ENCODE measurements at places on chromosomes 6 and 20.

- no peak for DNase-seq
These were observed 139.1 kb upstream of the KCNG1 start for GRCh38 chr20:51162015-51162414.

DNA sequence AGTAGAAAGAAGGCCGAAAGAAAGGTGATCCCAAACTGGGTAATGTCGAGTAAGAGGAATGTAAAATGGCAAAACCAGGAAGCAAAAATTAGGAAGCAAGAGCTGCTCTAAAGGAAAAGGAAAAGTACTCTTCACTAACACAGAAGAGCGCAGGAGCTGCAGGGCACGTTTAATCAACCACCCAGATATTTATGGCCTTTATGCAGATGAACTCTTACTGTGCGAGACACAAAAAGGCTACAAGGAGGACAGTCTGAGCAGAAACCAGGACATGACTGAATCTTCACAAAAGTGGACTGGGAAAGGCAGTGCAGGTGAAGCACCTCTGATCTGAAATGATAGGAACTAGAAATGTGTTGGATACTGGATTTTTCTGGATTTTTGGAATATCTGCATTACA is 15.2 kb upstream of the PRR18 start:
- no peak for DNase-seq

GRCh38 chr20:37095108-37095598 is 644 bp downstream of the RBL1 start:
- peak; percentile 57 for DNase-seq

DNA sequence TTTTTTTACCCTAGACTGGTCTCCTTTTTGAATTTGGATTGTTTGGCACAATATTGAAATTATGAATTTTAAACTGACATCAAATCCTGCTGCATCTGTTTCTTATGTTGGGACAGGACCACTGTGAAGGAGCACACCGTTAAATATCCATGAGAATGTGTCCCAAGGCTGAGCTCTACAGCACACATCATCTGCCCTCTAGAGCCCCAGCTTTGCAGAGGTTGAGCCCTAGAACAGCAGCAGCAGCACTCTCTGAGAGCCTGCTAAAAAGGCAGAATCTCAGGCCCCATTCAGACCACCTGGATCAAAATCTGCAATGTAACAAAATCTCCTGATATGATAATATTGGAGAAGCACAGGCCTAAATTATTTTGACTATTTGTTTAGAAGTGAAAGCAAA is 192.1 kb upstream of the CCN2 start:
- DNase-seq: no peak

GRCh38 chr6:153129873-153130514 is 1.1 kb downstream of the RGS17 start:
- no peak for DNase-seq

- DNase-seq: no peak
These were observed 43.4 kb upstream of the MRGBP start for GRCh38 chr20:62752671-62753501.

GRCh38 chr6:162568266-162568665 is 159.3 kb downstream of the PRKN start:
- DNase-seq: no peak

DNA sequence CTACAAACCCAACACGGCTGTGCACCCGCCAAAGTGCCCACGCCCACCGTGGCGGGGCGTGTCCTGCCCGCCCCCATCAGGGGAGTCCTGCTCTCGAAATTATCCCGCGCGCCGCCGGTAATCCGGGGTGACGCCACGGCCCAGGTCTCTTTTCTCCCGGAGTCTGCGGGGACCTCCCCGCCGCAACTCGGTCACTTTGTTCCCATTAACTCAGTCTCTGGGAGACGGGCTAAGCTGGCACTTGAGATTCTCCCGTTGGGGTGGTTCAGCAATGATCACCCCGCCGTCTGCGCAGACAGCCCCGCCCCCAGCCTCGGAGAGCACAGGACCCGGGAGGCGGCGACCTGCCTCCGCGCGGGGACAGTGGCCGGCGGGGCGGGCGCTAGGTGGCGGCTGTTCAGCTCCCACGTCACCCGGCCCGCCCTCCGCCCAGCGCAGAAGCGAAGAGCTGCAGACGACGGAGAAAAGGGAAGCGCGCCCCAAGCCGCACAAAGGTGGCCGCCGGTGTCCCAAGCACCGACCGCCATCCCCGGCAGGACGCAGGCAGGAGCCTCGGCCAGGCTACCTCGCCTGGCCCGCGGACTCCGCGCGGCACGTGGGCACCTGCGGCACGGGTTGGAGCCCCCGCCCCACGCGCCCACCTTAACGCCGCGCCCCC is 31.5 kb downstream of the SF3B5 start:
- DNase-seq: peak; percentile 95

DNA sequence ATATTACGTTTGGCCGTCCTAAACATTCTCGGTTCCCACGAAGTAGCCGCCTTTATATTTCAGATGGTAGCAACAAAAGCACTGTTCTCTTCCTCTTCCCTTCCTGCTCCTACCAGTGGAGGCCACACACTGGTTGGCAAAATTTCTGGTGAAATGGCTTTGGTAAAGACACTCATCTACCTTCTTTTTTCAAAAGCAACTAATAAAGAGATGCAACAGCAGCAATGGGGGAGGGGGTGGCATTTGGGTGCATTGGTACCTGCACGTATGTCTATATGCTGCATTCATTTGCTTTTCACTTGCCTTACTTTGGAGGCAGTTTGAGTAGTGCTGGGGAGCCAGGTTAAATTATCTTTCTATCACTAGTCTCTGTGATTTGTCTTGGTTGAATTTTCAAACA is 6.0 kb downstream of the POU3F2 start:
- no peak for DNase-seq

- DNase-seq: no peak
These were observed 1.4 kb upstream of the BPIFB1 start for GRCh38 chr20:33281550-33282146.

GRCh38 chr6:16944596-16944995 is 157.3 kb upstream of the STMND1 start:
- DNase-seq: no peak

- DNase-seq: no peak
These were observed 142.3 kb upstream of the NRSN1 start for GRCh38 chr6:23983735-23984134.

DNA sequence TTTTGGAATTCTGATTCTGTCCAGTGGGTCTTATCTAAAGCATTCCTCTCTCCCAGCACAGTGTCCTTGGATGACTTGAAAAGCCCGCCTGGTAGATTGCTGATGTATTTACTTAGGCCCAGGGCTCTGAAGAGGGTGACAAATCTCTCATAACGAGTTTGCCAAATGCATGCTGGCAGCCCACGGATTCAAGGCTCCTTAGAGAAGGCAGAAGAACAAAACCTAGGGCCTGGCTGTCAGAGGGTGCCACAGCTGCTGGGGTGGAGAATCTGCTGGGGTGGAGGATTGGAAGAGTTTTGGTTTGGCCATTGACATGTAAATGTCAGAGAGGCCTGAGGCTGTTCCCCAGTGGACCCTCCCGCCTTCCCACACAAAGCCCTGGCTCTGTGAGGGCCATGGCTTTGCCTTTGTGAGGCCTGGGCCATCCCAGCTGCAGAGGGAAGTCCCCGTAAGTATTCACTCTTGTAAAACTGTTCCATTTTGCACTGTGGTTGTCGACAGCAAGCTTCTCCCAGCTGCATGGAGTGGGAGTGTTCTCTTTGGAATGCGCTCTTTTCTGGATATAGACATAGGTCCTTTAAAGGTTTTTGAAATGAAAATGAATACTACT is 50.3 kb downstream of the ANKRD6 start:
- DNase-seq: no peak

- no peak for DNase-seq
These were observed 56.0 kb downstream of the ADGRB3 start for GRCh38 chr6:68691120-68691519.

DNA sequence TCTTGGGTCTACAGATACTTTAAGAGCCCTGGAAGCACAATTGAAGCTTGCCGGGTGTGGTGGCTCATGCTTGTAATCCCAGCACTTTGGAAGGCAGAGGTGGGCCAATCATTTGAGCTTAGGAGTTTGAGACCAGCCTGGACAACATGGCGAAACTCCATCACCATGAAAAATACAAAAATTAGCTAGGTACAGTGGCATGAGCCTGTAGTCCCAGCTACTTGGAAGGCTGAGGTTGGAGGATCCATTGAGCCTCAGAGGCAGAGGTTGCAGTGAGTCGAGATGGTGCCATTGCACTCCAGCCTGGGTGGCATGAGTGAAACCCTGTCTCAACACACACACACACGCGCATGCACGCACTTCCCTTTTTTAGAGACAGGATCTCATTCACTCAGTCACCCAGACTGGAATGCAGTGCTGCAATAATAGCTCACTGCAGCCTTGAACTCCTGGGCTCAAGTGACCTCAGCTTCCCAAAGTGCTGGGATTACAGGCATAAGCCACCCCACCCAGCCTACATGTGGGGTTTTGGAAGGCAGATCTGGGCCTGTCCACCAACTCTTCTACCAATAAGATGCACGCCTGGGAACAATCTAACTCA is 182.5 kb upstream of the JARID2 start:
- DNase-seq: no peak

- DNase-seq: no peak
These were observed 921.8 kb upstream of the GJE1 start for GRCh38 chr6:141210901-141211300.

GRCh38 chr20:1430004-1430451 is 36.6 kb downstream of the NSFL1C start:
- DNase-seq: no peak

DNA sequence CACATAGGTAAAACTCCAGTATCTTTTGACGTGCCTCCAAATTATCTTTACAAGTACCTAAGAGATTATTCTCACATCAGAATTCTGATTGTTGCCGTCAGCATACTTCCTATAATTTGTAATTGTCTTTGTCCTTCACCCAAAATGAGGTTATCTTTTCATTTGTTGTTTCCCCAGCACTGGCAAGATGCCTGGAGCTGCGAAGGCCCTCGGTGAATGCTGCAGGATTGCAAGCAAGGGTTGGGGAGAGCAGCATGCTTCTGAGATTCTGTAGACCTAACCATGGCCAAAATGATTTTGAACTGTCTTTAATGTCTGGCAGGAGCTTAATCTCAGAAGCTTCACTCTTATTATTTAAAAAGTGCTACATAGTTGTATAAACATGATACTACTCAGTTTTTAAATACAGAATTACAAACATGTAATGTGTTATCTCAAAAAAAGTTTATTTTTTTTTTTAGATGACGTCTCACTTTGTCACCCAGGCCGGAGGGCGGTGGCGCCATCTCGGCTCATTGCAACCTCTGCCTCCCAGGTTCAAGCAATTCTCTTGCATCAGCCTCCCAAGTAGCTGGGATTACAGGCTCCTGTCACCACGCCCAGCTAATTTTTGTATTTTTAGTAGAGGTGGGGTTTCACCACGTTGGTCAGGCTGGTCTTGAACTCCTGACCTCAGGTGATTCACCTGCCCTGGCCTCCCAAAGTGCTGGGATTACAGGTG is 88.7 kb downstream of the ELOVL5 start:
- DNase-seq: no peak

GRCh38 chr6:44627091-44627882 is 239.8 kb downstream of the CDC5L start:
- DNase-seq: peak; percentile 18

DNA sequence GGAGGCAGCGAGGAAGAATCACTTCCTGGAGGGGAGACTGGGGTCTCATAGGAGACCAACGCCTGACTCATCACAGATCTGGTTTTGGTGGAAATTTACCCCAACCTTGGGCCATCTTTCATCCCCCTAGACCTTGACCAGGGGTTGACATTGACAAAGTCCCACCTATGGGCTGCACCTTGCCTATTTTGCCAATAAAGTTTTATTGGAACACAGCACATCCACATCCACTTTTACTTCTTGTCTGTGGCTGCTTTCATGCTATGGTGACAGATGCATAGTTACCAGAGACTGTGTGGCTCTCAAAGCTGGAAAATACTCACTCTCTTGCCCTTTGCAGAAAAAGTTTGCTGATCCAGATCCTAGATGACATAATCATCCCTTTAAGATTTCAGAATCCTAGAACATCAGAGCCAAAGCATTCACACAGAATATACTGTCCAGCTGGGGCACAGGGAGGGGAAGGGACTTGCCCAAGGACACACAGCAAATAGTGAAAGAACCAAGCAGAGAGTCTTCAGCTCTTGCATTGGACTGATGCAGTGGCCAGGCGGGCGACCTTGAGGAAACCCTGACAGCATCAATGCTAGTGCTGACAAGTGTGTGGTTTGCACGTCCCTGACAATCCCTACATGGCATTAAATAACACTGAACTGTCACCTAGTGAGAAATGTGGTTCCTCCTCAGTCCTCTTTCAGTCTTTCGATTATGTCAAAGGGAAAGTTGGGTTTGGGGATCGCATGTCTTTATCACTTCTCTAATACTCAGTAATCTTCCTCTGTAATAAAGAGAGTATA is 41.2 kb downstream of the CD40 start:
- no peak for DNase-seq

DNA sequence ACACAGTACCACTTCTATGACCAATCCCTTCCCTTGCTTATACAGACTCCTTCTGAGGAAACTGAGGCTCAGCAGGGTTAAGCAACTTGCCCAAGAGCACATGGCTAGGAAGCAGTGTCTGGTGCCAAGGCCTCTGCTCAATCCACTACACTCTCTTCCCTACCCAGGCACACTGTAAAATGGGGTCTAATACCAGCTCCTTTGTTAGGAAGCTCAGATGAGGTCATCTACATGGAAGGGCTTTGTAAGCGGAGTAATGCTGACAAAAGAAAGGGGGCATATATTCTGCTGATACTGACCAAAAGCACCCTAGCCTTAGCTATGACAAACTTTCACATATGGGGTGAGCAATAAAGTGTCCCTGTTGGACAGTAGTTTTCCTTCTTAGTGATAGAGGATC is 9.1 kb downstream of the TRIM26 start:
- no peak for DNase-seq

- DNase-seq: no peak
These were observed 196.5 kb downstream of the BACH2 start for GRCh38 chr6:90100059-90100665.

DNA sequence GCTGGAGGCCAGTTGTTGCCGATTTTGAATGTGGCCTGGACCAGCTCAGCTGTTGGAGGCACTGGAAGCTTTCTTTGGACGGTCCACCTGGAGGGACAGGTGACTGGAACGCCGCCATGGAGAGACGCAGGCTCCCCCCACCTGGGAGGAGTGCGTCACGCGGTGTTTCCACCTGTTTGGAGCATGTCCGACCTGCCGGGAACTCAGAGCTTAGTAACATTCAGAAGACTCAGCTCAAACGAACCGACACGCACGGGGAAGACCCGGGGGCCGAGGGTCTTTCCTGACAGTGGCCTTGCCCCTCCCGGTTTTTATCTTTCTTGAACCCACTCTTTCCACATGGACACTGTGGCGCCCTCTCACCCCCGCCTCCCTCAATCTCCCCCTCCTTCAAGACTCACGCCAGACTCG is 141.6 kb downstream of the SMOC2 start:
- DNase-seq: no peak
